ENCODE measurements at places on chromosomes 5 and 9. TPM values are rescaled to one million over a fixed set of nuclear protein-coding genes. Genes with fewer than 3 reads are reported as not detected.
A peak's percentile ranks its signal among the peaks of the same experiment; 100 is the strongest.

GRCh38 chr5:57700484-57700883 lies 217.9 kb upstream of the ACTBL2 start:
- DNase-seq: no peak

The PCDHB10 gene
- 0.94 TPM for total RNA-seq

The IRX4 gene
- 12.1 TPM for total RNA-seq

- DNase-seq: no peak
Measured at GRCh38 chr9:35690294-35690613, 529 bp upstream of the TPM2 start.

- DNase-seq: no peak
Measured at GRCh38 chr5:93884254-93884653, 142.9 kb upstream of the POU5F2 start.

The PNPLA7 gene
- total RNA-seq: 8.1 TPM

- DNase-seq: no peak
Measured at GRCh38 chr5:87340716-87341115, 72.0 kb downstream of the CCNH start.

GRCh38 chr5:172860520-172861443 lies 26.7 kb downstream of the ERGIC1 start:
- DNase-seq: peak; percentile 91

The BTNL8 gene
- total RNA-seq: 0.43 TPM

The RGP1 gene
- total RNA-seq: 40.0 TPM

- no peak for DNase-seq
Measured at GRCh38 chr9:94645901-94646300, 6.6 kb upstream of the FBP1 start.

The PAIP1 gene
- total RNA-seq: 118 TPM

The SH3GLB2 gene
- 40.6 TPM for total RNA-seq

GRCh38 chr9:137486141-137486490 lies 27.0 kb upstream of the NSMF start:
- no peak for DNase-seq

GRCh38 chr5:181121675-181122561 lies 9.1 kb downstream of the OR2V1 start:
- no peak for DNase-seq

The TMEM252 gene
- not detected for total RNA-seq

GRCh38 chr9:106039151-106039935 lies 345.0 kb downstream of the TMEM38B start:
- DNase-seq: no peak

GRCh38 chr5:95835682-95836385 lies 13.3 kb upstream of the GLRX start:
- no peak for DNase-seq

The FAM200C gene
- total RNA-seq: 3.3 TPM

DNA sequence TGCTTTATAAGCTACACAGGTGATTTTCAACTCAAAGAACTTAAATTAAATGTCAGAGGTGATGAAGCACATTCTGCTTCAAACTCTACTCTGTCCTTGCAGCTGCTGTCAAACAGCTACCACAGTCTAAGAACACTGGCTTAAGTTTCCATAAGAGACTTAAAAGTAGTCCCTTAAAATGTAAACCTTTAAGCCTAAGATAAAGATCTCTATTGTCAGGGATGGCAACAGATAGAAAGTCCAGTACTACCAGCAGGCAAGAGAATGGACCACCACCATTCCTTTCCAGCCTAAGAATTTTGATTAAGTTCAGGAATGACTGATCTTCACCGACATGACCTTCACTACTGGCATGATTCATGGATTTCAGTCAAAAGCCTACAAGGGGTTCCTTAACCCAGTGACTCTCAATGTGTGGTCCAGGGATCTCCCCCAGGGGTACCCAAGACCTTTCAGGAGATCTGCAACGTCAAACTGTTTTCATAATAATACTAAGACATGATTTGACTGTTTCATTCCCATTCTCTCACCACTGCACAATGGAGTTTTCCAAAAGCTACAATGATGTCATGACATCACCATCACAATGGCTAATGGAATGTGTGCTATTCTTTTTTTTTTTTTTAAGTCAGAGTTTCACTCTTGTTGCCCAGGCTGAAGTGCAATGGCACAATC lies 41.1 kb upstream of the PLPP6 start:
- DNase-seq: no peak

GRCh38 chr5:104512063-104512825 lies 949.7 kb upstream of the NUDT12 start:
- DNase-seq: no peak

The OCLN gene
- 0.51 TPM for total RNA-seq

DNA sequence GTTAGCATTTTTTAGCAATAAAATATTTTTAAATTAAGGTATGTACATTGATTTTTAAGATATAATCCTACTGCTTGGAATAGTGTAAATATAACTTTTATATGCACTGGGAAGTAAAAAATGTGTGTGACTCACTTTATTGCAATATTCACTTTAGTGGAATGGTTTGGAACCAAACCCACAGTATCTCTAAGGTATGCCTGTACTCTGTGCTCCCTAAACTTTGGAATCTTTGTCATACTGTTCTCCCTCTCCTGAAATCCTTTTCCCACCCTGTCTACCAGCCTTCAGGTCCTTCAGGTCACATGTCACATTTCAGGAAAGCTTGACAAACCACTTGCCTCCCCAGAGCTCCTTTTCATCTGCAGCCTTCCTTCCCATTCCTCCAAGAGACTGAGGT lies 308.7 kb downstream of the SPOCK1 start:
- DNase-seq: no peak

DNA sequence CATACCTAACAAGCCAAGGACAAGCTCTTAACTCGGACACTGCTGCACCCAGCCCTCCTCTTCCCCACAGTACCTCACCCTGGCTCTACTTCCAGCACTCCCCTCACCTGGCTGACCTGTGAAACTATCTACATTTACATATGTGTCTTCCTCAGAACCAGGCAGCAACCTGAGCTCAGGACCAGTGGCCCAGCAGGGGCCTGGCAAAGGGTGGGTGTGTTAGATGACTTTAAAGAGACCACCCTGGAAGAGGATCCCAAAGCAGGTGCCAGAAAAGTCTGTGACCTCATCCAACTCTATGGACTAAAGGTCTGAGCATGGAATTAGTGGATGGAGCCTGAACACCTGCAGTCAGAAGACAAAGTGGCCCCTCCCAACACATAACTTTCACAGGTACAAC lies 400.9 kb downstream of the SPOCK1 start:
- DNase-seq: no peak

- no peak for DNase-seq
Measured at GRCh38 chr5:154330097-154330667, 115.6 kb upstream of the SAP30L start.

DNA sequence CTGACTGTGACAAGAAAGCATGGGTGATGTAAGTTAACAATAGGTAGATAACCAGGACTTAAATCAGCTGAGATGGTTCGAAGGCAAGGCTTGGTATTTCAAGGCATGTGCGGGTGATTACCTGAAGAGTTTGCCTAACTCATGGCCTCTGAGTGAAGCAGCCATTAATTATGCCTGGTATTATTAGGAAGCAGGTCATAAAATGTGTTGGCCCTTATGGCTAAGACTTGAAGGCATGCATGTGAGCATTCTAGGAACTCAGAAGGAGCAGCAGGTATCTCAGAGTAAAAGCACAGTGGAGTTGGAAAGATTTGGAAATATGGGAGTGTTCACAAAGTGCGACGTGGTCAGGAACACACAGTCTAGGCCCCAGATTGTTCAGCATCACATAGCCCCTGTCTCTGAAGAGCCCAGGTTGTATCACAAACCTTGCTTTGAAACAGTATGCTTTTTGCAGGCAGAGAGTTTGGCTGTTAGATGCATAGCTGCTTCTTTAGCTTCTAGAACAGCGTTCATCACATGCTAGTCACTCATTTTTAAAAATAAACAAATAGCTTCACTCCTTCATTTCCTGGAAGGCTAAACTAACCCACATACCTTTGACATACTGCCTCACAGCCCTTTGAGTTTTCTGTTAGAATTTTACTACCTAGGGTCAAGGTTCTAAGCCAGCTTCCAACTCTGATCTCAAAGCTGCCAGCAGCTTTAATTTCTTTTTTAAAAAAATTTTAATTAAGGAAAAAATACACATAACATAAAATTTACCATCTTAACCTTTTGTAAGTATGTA lies 2.1 kb downstream of the HEXB start:
- no peak for DNase-seq

- no peak for DNase-seq
Measured at GRCh38 chr9:117145811-117146490, 268.9 kb downstream of the ASTN2 start.

The GDNF gene
- total RNA-seq: 0.30 TPM

DNA sequence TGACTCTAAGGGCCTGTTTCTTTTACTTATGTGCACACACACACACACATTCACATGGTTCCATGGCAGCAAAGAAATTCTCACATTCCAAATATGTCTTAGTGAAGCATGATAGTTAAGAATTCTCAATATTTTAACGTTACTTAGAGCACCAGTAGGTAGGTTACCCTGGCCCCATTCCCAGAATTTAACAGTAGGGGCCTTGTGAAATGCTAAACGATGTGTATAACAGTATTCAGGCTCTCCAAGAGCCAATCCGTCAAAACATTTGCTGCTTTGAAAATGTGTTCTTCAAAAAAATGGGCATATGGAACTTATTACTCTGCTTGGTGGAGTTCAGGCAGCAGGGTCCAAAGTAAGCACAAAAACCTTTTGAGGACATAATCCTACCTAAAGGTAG lies 93.7 kb upstream of the DAB2 start:
- no peak for DNase-seq

The TRIP13 gene
- total RNA-seq: 0.57 TPM

DNA sequence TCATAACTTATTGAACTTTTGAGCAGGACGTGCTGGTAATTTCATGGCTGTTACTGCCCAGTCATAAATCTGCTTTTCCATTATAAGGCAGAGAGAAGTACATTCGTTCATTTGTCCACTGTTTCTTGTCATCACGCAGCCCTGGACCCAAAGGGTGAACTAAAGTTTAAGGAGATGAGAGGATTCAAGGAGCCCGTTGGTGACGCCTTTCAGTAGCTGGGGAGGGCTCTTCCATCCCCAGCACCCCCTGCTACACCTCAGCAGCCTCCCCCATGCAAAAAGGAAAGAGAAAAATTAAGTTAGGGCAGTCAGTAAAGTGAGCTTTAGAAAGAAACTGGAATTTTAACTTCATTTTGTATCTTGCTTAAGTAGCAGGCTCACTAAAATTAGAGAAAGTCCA lies 2.9 kb downstream of the FOXE1 start:
- no peak for DNase-seq

- DNase-seq: no peak
Measured at GRCh38 chr9:69466151-69466550, 141.1 kb downstream of the ENTREP1 start.

The SPINK4 gene
- not detected for total RNA-seq

The SLC6A3 gene
- 0.19 TPM for total RNA-seq

The PCDHGA9 gene
- total RNA-seq: 9.6 TPM

DNA sequence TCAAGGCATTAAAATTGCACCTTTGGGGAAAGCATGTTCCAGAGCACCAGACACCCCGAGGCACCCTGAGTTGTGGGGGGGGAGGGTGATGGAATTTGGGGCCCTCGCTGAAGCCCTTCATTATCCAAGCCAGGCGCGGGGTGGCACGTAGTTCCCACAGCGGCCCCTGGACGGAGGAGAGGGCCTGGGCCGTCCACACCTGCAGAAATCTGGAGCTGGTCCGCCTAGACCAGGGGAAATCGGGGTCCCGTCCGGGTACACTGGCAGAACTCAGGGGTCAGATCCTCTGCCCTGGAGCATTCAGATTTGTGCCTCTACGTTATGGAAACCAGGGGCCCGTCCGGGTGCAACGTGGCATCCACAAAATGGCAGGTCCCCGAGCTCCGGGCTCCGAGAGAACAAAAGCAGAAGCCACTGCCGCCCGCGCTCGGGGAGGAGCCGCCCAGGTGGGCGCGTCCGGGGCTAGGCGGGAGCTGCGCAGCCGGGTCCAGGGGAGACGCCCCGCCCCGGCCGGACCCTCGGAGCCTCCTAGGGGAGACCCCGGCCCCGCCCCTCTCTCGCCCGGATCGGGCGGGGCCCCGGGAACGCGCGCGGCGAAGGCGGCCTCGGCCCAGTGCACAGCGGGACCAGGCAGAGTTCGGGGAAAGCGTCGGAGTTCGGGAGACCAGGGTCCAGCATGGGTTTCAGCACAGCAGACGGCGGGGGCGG lies at the start of gene PLEKHG4B:
Gene PLEKHG4B, plus strand, starts transcription at position 613 of the 708 bp plus-strand sequence. Its CDS starts 64 bp downstream, at position 677.
- DNase-seq: peak; percentile 69

- no peak for DNase-seq
Measured at GRCh38 chr5:32272746-32273145, 40.0 kb downstream of the MTMR12 start.

DNA sequence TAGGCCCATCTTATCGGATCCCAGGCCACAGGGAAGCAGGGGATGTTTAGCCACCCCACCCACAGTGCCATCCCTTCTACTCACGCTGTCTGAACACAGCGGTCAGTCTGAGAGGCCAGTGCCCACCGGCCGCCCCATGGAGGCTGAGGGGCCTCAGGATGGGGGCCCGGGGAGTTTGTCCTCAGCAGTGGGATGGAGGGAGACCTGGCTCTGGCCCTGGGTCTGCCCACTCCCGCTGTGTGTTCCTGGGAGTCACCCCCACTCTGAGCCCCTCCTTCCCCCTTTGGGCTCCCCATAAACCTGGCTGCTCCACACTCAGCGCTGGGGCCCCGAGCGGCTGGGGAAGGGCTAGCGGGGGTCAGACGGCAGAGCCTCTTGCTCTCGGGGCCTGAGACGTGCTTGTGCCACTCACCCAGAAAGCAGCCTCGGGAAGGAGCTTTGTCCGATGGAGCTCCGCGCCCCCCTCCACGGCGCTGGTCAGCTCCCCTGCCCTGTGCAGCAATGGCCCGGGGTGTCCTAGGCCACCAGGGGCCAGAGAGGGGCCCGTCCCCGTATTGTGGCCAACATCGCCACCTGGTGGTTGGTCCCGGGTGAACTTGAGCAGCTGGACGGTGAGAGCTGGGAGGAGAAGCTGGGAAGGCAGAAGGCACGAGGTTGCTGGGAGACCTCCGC lies 10.9 kb upstream of the LAMC3 start:
- no peak for DNase-seq

GRCh38 chr9:69986970-69987369 lies 56.7 kb upstream of the MAMDC2 start:
- no peak for DNase-seq

DNA sequence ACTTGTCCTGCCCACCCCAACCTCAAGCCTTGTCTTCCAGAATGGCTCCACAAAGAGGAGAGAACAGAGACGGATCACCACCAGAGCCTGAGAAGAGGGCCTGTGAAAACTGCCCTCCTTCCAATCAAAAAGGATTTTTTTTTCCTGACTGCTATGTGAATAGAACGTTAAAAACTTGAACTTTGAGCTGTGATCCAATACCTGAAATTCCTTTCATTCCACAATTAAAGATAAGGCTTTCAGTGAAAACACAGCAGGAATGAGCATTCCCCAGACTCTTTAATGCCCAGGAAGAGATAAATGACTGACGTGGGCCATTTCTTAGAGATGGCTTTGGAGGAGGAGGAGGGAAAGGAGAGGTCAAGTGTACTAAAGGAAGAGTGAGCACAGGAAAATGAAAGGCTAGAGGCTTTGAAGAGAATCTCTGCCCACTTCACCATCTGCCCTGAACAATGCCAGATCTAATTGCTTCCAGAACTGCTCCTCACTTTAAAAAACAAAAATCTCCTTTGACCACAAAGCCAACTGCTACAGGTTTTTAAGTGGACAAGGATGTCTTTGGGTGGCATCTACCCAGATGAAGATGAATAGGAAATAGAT lies 177.9 kb upstream of the MAP3K1 start:
- DNase-seq: no peak

- DNase-seq: peak; percentile 87
Measured at GRCh38 chr9:137445275-137445807, 4.2 kb upstream of the ENTPD8 start.

All from cardiac septum (tissue), 1 donor.